ENCODE measurements at places on chromosomes 12 and 14. TPM values are rescaled to one million over a fixed set of nuclear protein-coding genes. Genes with fewer than 3 reads are reported as not detected.

The FAM90A1 gene
- 0.32 TPM for total RNA-seq

The KRT2 gene
- total RNA-seq: not detected

DNA sequence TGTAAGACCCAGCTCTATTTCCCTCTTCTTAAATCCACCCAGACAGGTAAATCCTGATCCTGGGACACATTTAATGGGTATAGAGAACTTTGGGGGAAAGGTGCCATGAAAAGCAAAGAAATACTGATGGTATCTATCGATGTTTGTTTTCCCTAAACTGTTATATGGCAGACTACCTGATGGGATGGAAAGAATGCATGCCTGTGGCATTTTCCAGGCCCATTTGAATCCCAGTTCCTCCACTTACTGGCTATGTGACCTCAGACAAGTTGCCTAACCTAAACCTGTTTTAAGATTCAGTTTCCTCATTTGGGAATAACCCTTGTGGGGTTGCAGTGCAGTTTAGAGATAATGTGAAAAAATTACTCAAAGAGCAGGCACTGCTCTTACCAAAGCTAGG, 404.5 kb downstream of the FUT8 start:
- no peaks in the 10 kb centered on the region for H3K27me3 ChIP-seq
- DNase-seq: no peak
- H3K4me1 ChIP-seq: no peaks in the 10 kb centered on the region
- no peak overlapping the region for H3K4me3 ChIP-seq

- no peak overlapping the region for H3K27ac ChIP-seq
- no peak for DNase-seq
- H3K36me3 ChIP-seq: peaks cover 8% of the 10 kb centered on the region
- no peak overlapping the region for H3K4me3 ChIP-seq
- no peaks in the 10 kb centered on the region for H3K27me3 ChIP-seq
- H3K4me1 ChIP-seq: peaks cover 32% of the 10 kb centered on the region
Measured at GRCh38 chr12:113081873-113082272, 25.3 kb downstream of the DTX1 start.
